ENCODE measurements at places on chromosomes 16 and 17.

GRCh38 chr17:45020354-45021138, 30.9 kb downstream of the DCAKD start:
- DNase-seq, result no peak

- no peak for DNase-seq
Observed at GRCh38 chr16:81442916-81443687, 1.5 kb upstream of the CMIP start.

DNA sequence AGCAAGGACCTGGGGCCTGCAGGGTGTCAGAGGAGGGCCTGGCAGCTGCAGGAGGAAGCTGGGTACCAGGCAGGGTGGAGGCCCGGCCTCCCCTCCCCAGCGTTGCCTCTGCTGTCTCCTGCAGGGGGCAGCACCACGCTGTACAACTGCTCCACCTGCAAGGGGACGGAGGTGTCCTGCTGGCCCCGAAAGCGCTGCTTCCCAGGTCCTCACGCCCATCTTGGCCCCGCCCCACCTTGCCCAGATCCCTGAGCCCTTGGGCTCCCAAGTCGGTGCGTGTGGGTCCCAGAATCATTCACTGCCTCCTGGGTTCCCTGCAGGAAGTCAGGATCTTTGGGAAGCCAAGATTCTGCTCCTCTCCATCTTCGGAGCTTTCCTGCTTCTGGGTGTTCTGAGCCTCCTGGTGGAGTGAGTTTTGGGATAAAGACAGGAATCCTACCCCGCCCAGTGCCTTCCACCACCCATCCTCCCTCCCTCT, 1.2 kb downstream of the TMEM95 start:
- DNase-seq, result peak; percentile 81

DNA sequence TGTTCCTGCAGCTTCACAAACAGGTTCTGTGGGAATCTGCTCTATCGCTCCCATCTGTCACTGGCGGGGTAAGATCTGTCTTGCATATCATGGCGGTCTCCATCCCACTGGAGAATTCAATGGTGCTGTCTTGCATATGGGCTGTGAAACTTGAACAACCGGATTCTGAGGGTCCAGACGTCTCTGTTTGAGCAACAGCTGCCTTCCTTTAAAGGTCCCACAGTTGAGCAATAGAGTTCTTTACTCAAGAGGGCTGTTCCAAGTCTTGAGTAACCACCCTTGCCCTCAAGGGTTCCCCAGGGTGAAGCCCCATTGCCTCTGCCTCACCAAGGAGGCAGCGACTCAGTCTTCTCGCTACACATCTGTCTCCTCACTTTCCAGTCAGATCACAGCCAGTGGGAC, 50.8 kb downstream of the ZFHX3 start:
- no peak for DNase-seq

- no peak for DNase-seq
Observed at GRCh38 chr17:56581635-56582627, 11.6 kb upstream of the NOG start.

- no peak for DNase-seq
Observed at GRCh38 chr16:74322301-74322710, 25.7 kb downstream of the PSMD7 start.

Data from stimulated activated CD4-positive, alpha-beta T cell treated with anti-CD3 and anti-CD28 coated beads, Interleukin-4, amount 100 ng/mL, for 4 hours (primary cell).